ENCODE measurements at places on chromosomes 3 and 15.

DNA sequence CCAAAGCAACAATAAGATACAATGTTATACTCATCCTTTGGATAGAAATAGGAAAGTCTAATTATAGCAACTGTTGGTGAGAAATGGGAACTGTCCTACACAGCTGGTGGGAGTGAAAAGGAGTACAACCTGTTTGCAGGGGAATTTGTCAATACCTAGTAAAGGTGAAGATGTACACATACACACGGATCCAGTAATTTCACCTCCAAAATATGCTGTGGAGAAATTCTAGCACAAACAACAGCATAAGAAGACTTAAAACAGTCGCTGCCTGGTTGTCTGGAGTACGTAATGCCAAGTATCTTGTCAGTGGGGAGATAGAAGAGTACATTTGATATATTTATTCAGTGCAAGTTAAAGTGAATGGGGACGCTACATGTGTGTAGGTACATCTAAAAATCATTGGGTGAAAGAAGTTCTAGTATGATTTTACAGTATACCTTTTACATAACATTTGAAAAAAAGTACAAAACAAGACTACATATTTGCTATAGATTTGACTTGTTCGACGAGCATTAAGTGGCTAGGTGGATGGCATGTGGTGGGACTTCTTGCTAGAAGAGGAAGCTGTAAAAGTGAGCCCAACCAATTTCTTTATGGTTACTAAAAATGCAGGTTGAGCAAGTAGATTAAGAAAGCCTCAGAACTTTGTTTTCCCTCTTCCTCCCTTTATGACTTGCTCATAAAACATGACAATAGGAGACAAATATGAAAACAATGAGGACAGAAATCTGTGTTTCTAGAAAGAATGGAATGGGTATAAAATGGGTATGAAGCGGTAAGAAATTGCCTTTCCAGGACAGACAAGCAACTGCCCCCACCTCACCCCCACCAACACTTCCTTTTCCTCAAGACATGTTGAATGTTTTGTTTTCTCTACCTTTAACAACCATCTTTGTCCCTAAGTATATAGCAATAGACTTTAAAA is 50.2 kb upstream of the CCR4 start:
- no peak for DNase-seq

DNA sequence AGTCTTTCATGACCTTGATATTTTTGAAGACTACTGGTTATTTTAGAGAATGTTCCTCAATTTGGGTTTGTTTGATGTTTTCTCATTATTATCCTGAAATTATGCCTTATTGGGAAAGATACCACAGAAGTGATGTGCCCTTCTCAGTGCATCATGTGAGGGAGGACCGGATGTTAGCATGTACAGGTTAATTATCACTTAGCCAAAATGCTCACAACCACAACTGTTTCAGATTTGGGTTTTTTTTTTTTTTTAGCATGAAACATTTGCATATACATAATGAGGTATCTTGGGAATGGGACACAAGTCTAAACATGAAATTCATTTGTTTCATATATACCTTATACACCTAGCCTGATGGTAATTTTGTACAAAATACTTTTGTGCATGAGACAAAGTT is 59.8 kb downstream of the PIK3R4 start:
- DNase-seq = no peak

DNA sequence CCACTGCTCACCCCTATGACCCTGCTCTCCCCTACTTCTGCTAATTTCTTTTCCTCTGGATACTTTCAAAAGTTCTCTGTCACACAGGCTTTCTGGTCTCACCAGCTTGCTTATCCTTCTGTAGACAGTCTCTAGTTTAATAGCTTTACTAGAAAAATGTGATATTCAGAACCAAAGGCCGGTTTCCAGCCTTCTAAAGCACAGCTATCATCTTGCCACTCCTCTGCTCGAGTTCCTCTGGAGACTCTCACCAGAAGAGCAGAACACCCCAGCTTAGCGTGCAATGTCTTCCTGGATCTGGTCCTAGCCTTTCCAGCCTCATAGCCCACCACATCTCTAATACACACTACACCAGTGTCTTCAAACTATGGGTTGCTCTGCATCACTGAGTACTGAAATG is 1.8 kb upstream of the VPS8 start:
- DNase-seq = no peak

DNA sequence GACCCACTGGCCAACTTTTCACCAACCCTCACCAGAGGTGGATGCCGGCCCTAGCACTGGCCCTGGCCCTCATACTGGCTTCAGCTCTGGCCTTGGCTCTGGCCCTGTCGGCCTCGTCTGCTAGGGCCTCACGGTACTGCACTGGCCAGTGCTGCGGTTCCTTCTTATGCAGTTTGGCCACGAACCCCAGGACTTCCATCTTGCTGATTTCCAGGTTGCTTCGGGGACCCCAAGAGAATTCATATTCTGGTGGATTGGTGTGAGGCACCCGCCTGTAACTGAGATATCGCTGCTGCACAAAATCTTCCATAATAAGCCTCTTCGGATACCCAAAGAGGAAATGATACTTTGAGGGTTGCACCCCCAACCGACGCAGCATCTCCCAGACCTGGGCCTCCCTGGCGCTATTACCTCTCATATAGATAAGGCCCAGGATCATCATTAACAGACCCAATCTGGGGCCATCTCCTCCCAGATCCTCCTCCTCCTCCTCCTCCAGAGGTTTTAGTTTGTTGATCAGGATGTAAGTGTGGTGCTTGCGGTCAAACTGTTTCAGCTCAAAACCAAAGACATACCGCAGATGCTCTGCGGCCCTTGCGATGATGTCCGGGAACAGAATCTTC is 883 bp downstream of the MAGEF1 start:
- DNase-seq = no peak

- DNase-seq = no peak
Observed at GRCh38 chr3:54593653-54594052, 334.2 kb downstream of the LRTM1 start.

DNA sequence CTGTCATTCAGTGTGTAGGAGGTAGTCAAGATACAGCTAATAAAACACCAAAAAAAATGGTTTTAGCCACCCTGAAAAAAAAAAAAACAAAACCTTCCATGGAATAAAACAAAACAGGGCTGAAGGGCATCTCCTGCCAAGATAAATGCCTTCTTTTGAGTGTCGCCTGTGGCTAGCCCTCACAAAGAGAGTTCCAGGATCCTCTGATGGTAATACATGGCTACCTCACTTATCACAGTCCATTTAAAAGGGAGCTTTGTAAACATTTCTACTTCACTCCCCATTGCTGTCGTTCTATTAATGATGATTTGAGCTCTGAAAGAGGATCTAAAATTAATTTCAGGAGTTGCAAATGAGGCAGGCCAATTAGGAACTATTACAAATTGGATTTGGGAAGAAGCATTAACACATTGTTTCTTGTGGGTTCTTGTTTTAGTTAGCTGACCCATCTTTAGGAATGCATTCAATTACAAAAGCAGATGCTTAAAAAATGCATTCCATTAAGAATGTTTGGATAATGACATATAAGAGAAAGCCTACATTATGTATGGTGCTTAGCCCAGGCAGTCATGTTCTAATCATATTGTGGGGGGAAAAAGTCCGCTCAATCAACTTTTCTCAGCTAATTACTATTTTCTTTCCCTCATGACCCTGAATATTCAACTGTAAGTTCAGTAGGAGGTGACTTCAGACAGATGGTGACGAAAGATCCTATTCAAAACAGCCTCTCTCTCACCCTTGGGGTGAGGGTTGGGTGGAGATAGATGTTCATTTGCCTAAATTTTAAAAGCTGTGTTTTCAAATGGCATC is 255.1 kb upstream of the WNT5A start:
- no peak for DNase-seq

GRCh38 chr3:123071581-123071980 is 4.8 kb downstream of the PDIA5 start:
- no peak for DNase-seq

DNA sequence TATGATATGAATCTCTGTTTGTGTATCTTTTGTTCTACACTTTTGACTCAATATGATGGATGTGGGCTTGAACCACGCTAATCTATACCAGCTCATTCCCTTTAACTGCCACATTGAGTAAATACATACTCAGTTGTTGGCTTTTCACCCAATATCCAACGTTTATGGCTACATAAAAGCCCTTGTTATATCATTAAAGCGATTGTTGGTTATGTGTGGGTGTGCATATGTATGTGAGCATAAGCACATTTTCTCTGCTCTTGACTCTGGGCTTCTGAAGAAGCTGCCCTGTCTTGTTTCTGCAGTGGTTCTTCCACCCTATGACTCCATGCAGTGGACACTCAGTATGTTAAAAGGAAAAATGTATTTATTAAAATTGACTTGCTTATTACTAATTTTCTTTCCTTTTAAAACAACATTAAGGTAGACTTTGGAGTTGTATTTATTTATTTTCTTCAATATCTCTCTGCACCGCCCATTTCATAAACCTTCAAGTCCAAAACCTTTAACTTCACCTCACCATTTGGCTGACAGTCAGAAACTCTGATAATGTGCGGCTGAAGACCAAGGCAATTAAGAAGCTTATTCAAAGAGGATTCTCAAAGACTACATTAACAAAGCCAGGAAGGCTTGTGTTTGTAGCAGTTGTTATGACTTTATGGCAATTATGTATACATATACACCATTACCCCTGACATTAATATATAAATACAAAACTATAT is 156.1 kb downstream of the THRB start:
- DNase-seq = no peak

DNA sequence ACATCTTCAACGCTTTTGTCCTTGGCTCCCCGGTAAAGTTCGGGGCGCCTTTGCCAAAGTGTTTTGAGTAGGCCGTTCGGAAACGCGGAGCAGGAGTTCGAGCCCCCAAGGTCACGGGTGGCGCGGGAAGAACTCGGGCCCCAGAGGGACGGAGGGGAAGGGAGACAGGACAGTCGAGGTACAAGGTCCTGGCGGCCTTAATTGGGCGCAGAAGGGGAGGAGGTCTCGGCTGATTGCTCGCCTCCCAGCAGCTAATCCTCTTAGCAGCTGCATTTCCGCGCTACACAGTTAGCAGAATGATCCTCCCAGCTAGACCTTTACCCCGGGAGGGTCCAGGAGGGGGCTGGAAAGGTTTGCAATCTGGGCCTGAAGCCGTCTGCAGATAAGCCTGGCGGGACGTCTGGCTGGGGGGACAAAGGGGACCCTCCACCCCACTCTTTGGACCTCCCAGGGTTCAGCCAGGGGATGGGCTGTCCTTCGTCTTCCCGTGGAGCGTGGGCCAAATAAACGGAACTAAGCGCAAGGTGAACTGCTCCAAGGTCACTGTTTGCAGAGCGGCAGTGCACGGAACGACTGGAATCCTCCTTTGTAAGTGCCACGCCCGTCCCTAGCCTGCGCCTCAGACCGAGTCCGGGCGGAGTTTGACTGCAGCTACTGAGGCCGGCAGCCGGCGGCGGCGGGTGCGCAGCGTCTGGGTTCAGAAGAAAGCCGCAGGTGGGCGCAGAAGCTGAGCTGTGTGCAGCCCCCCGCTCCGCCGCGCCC is 7.2 kb downstream of the EOMES start:
- DNase-seq = no peak

DNA sequence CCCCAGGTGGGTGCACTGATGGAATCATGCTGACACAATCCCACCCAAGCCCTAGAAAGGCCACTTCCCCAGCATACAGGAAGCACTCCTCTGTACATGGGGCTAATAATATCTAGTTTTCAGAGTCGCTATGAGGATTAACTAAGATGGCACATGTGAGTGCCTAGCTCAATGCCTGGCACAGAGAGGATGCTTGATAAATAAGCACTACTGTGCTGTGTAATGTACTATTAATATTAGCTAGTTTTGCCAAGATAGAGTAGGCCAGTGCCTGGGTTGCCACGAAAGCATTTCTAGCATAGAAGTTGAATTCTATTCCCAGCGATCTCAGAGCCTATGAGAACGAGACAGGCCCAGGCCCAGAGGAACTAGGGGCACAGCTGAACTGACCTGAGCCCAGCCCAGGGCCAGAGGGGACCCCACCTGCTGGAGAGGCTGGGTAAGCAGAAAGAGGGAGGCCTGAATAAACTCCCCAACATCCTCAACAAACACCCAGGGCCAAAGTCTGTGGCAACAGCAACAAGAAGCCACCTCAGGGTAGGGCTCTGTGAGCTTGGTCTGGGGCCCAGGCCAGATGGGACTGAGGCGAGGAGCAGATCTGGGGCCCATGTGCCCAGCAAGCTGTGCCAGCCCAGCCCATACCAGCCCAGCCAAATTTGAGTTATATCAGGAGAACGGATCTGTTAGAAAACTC is 7.6 kb upstream of the SEMA7A start:
- no peak for DNase-seq

DNA sequence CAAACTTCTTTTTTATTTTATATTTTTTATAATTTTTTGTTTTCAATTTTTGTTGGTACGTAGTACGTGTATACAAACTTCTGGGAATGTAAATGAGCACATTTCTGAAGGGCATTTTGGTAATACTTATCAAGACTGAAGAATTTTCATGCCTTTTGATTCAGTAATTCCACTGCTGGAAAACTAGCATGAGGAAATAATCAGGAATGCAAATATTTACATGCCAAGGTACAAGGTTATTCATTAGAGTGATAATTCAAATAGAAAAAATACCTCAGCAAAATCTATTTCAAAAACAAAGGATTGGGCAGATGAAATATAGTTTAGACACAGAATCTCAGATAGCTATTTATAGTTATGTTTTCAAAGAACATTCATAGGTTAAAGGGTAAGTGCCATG is 128.7 kb downstream of the DMXL2 start:
- DNase-seq = no peak

DNA sequence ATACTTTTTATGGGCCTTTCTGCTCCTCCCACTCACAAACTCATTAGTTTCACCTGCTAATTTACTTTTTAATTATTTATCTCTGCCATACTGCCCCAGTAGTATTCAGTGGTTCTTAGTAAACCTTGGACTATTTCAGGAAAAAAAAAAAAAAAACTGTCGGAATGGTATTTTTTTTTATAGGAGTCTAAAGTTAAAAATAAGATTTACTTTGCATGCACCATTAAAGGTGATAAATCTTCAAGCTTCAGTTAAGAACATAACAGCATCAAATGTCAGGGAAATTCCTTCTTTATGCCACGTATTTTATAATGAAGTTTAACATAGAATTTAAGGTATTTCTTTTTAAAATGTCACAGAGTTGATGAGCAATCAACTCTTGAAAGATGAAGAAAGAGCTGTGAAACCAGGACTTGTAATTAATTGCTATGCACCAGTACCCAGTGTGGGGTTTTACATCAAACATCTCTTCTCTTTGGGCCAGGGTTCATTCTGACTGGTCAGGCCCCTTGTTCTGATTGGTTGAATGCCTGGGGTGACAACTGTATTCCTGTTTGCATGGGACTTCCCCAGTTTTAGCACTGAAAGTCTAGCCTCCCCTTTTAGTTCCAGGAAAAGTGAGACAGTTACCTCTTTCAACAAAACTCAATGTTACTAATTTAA is 40.3 kb upstream of the PTPRG start:
- no peak for DNase-seq

GRCh38 chr15:90234096-90234988 is at the start of gene GDPGP1:
Gene GDPGP1 (plus strand): TSS chr15:90234209. CDS start chr15:90240909, 6,700 bp downstream.
- no peak for DNase-seq

GRCh38 chr3:161104561-161105551 is at the start of gene B3GALNT1:
Gene B3GALNT1 (minus strand): TSS chr3:161105349. CDS start chr3:161086754, 18,595 bp downstream.
- peak; percentile 49 for DNase-seq

Data from GOT3 (cell line).